Aorta (tissue), 5 donors: ENCODE measurements at places on chromosomes 11 and 22. TPM values are rescaled to one million over a fixed set of nuclear protein-coding genes. Genes with fewer than 3 reads are reported as not detected.

Gene RFPL2
- total RNA-seq, result not detected

Gene PNPLA2
- 116 TPM for total RNA-seq

Gene ADAMTS8
- 64.9 TPM for total RNA-seq

Gene WNT11
- total RNA-seq, result 7.4 TPM

Gene CHADL
- 1.2 TPM for total RNA-seq

Gene DDX25
- 0.30 TPM for total RNA-seq

Gene PARVA
- total RNA-seq, result 137 TPM

Gene OR5M11
- total RNA-seq, result not detected

Gene C11orf87
- not detected for total RNA-seq

Gene ST14
- 8.7 TPM for total RNA-seq

Gene FREY1
- 0.65 TPM for total RNA-seq

Gene SMC1B
- not detected for total RNA-seq

Gene CELSR1
- total RNA-seq, result 3.0 TPM

Gene BIRC3
- 13.7 TPM for total RNA-seq

Gene DTX4
- 2.6 TPM for total RNA-seq

Gene TECTA
- total RNA-seq, result 0.75 TPM

Gene OR5A1
- not detected for total RNA-seq

Gene NELL1
- not detected for total RNA-seq

Gene FXYD2
- total RNA-seq, result 4.7 TPM

Gene OR52L1
- not detected for total RNA-seq

Gene MMP7
- total RNA-seq, result 0.42 TPM

Gene DDX10
- 24.2 TPM for total RNA-seq

Gene CHRNA10
- 4.0 TPM for total RNA-seq

Gene TST
- 10.0 TPM for total RNA-seq

Gene CNGA4
- 0.33 TPM for total RNA-seq

Gene LRRC32
- total RNA-seq, result 174 TPM

Gene UBQLNL
- 1.3 TPM for total RNA-seq

Gene GLYATL1
- total RNA-seq, result not detected

Gene DSCAML1
- total RNA-seq, result 2.2 TPM

Gene CREB3L1
- 18.4 TPM for total RNA-seq

Gene NLRP10
- not detected for total RNA-seq

Gene PGA5
- total RNA-seq, result 1.0 TPM
